ENCODE measurements at places on chromosomes 4 and X.

GRCh38 chr4:38565271-38566199 is 98.5 kb upstream of the KLF3 start:
- DNase-seq, result no peak

DNA sequence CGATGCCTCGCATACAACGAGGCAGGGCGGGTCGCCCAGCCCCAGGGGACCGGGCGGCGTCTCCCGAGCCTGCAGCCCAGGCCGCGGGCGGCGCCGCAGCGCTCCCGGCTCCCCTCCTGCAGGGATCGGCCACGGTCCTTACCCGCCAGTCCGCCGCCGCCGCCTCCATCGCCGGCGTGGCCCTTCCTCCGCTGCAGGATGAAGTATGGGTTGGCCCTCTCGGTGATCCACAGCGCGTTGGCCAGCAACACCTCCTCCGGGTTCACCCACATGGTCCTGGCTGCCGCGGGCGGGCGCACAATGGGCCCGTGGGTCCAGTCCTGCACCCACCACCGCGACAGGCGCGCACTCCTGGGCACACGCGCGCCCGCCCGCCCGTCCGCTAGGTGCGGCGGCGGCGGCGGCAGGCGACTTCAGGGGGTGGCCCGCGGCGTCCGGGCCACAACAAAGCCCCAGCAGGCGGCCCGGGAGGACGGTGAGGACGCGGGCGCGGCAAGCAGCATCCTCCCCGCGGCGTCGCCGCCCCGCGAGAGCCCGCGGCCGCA is 339 bp downstream of the TBC1D9 start:
- DNase-seq, result no peak

GRCh38 chr4:165967486-165967885 is 94.4 kb downstream of the TLL1 start:
- DNase-seq, result no peak

- DNase-seq, result no peak
Measured at GRCh38 chr4:90766837-90767236, 639.6 kb downstream of the CCSER1 start.

- no peak for DNase-seq
Measured at GRCh38 chrX:40380655-40381488, 199.9 kb upstream of the ATP6AP2 start.

DNA sequence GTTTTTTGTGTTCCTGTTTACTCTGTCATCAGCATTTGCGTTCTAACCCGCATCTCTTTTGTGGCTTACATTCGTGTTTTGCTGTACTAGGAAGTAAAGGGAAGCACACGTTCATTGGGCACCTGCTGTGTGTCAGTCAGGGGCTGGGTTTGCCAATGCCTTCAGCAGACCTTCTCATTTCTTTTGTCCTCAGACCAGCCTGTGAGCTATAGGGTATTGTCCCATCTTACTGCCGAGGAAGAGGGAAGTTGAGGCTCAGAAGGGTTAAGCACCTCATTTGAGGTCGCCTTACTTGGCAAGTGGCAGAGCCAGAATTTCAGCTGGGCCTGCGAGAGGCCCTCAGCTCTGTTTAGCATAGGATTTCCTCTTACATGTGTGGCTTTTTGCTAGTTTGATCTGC is 8.7 kb downstream of the TBC1D14 start:
- no peak for DNase-seq

GRCh38 chrX:100363896-100364295 is 46.2 kb downstream of the PCDH19 start:
- DNase-seq, result no peak

- no peak for DNase-seq
Measured at GRCh38 chr4:57777876-57778275, 667.7 kb upstream of the IGFBP7 start.

GRCh38 chr4:15451866-15452765 is 17.6 kb upstream of the CC2D2A start:
- no peak for DNase-seq

DNA sequence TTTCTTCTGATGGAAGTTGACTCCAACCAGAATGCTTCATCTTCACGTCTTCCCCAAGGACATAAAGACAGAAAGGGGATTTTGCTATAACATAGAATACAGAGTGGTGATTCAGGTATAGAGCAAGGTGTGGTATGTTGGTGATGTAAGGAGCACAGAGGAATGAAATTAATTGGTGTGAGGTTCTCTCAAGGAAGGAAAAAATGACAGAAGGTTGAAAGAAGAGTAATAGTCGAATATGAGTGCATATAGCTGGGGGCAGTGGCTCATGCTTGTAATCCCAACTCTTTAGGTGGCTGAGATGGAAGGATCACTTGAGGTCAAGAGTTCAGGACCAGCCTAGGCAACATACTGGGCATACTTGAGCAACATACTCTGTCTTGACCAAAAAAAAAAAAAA is 20.1 kb downstream of the KIAA0232 start:
- no peak for DNase-seq

DNA sequence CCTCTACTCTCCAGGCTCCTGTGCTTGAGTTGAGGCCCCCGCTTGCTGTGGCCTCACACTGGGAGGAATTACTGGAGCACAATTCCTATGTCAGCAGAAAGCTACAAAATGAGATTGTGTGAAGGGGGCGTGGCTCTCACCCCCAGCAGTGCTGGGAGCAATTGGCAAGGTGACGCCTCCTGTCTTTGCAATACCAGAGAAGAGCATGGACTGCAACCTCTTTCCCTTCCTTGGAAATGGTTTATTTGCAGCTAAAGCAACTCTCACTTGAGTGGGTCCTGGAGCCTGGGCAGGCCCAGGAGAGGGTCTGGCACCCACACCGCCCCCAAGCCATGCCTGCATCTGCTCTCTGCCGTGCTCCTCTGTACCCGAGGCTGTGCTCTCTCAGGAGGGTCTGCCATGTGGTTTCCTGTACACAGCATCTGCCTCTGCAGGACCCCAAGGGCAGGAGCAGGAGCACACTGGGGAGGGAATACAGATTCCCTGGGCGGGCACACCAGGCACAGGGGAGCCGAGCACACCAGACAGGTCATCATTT is 32.9 kb upstream of the HGFAC start:
- DNase-seq, result no peak

DNA sequence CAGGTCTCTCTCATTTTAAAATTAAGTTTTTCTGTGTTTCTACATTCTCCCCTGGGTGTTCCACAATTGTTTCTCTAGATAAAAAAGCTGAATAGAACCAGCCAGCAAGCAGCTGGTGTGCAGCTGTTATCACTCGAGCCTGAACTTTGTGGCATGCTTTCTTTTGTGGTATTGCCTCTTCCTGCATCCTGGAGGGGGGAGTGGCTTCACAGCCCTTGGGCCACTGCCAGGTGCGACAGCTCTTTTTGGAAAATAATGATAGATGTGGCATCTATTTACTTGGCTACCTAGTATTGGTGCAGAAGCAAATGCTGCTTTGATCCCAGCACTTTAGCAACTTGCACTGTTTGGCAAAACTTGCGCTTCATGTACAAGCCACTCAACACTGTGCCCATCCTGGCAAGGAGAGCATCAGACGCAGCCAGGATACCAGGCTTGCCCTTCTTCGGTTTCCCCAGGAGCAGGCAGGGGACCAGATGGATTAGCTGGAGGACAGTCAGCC is 69.4 kb downstream of the HMGB2 start:
- DNase-seq, result no peak

All from D721Med (cell line).